ENCODE measurements at places on chromosomes 5 and 9.

GRCh38 chr5:159337016-159337955 is 7.0 kb upstream of the IL12B start:
- no peak for DNase-seq

GRCh38 chr5:145629047-145629446 is 206.1 kb downstream of the PRELID2 start:
- no peak for DNase-seq

DNA sequence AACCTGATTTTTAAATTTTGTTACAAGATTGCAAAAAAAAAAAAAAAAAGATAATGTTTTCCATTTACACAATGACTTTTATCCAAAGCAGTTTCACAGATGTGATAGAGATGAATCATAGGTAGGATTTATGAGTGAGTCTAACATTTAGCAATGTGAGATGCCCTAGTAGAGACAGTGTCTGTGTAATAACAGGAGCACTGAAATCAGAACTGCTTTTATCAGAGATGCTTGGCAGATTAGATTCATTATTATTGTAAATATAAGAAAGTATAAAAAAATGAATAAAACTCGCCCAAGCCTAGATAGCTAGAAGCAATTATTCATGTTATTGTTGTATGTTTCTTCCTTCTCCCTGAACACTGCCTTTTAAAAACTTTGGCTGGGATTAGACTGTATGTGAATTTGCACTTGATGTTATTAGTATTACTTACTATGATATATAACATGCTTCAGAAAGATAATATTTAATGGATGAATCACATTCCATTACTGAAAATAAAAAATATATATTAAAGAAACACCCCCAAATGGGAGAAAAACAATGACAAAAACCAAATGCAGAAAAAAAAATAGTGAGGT is 567.3 kb upstream of the KLF4 start:
- no peak for DNase-seq

DNA sequence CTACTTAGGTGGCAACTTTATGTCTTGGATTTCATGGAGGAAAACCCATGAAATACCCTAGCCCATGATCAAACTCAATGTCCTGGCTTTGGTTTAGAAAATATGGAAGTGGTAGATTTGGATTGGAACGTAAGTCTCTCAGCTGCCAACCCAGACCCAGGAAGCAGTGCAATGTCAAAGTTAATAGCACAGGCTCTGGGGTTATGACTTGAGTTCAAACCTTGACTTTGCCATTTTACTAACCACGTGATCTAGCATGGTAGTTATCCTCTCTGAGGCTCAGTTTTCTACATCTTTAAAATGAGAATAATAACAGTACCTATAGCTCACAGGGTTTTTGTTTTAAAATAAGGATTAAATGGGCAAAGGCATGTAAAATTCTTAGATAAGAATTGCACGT is 13.8 kb downstream of the FYB1 start:
- no peak for DNase-seq

- no peak for DNase-seq
Observed at GRCh38 chr5:146662229-146662628, 146.2 kb upstream of the GPR151 start.

- no peak for DNase-seq
Observed at GRCh38 chr9:121289772-121290370, 21.9 kb downstream of the GSN start.

- DNase-seq, result no peak
Observed at GRCh38 chr5:107533910-107534876, 136.5 kb downstream of the EFNA5 start.

DNA sequence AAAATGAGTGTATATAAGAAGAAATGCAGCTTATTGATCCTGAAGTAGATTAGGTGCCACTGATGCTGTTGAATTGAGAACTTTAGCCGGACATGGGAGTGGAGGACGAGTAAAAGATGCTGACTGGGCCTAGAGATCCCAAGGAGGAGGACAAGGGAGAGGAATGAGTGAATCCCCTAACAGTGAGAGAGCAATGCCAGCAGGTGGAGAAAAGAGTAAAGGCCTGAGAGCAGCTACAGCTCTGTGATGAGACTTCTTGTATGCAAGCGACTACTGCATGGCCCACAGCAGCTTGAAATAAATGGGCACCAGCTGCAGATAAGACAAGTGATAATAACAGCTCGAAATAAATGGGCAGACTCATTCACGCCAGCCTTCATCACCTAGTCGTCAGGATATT is 44.5 kb upstream of the JMY start:
- DNase-seq, result no peak

GRCh38 chr9:21428235-21428634 is 12.0 kb upstream of the IFNA1 start:
- no peak for DNase-seq

DNA sequence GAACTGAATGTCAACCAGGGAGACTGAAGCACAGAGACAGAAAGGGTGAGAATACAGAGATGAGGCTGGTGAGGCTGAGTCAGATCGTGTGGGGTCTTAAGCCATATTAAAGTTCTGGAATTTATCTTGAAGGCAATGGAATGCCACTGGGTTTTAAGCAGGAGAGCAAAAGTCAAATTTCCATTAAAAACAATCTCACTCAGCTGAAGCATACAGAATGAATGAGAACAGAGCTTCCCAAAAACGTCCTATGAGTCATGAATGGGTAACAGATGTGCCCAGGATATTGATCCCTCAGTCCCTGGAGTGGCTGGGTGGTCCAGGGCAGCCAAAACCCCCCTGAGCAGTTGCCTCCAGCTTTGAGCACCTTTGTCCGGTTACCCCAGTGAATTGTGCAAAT is 44.9 kb downstream of the PFDN1 start:
- DNase-seq, result no peak

DNA sequence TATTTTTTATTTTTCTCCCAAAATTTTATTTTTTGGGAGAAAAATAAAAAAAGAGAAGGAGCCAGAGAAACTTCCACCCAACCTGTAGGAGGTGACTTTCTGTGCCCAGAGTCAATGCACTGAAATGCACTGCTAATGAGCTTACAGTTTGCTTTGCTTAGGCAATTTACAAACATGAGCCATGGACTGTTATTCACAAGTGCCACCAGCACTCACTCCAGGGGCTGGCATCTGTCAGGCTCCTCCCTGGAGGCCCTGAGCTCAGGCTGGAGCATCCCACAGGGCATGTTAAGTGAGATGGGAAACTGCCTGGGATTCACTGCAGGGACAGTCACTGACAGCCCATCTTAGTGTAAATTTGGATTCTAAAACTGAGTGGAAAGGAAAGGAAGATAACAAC is 74.9 kb downstream of the FANCC start:
- no peak for DNase-seq

DNA sequence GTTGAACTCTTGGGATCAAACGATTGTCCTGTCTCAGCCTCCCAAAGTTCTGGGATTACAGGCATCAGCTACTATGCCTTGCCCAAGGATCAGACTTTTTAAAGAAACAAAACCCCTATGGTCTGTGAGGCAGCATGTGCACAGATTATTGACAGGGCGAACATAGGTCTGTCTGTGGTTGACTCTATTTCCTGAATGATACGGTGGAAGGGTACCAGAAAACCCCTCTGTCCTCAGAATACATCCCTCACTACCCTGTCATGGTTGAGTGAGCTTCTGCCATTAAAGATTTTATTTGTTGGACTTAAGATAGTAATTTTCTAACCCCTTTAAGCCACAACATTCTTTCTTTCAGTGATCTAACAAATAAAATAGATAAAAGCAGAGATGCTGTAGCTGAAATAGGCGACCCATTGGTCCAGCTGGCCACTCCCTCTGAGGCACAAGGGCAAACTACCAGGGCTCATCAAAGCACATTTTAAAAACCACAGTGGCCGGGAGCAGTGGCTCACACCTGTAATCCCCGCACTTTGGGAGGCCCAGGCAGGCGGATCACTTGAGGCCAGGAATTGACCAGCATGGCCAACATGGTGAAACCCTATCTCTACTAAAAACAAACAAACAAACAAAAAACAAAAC is 84.9 kb upstream of the ANKRD55 start:
- DNase-seq, result no peak

DNA sequence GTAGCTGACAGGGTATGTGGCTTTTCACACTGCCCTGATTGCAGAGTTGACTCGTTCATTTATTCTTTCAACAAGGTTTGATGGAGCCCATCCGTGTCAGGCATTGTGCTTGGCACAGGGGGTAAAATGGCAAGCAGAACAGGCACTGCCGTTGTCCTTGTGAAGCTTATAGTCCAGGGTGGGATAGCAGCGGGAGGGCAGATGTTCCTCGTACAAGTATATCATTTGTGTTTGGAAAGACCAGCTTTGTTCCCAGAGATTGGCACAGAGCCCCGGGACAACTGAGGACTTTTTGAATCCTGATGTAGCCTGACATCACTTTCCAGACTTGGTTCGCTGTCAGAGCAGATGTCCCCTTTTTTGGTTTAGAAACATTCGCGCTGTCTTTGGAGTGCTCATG is 50.9 kb downstream of the MVB12B start:
- DNase-seq, result no peak

- DNase-seq, result peak; percentile 57
Observed at GRCh38 chr5:139561655-139562451, 714 bp downstream of the UBE2D2 start.

- DNase-seq, result no peak
Observed at GRCh38 chr5:80057099-80057498, 22.0 kb downstream of the THBS4 start.

GRCh38 chr9:20940447-20941173 is 90.8 kb downstream of the HACD4 start:
- DNase-seq, result no peak

DNA sequence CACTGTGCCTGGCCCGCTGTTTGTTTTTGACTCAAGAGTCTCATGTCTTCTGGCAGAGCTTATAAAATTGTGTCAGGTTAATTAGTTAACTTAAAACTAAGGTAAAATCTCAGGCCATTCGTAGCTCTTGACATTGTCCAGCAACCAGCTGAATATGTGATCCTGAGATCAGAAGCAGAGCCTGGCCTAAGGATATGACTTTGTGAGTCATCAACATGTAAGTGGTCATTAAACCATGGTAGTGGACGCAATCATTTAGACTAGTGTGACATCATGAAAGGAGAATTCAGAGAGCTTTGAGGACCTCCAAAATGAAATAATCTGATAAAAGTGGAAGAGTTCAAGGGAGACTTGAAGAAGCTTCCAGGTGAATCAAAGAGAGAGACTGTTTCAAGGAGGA is 23.3 kb downstream of the SPZ1 start:
- DNase-seq, result no peak

DNA sequence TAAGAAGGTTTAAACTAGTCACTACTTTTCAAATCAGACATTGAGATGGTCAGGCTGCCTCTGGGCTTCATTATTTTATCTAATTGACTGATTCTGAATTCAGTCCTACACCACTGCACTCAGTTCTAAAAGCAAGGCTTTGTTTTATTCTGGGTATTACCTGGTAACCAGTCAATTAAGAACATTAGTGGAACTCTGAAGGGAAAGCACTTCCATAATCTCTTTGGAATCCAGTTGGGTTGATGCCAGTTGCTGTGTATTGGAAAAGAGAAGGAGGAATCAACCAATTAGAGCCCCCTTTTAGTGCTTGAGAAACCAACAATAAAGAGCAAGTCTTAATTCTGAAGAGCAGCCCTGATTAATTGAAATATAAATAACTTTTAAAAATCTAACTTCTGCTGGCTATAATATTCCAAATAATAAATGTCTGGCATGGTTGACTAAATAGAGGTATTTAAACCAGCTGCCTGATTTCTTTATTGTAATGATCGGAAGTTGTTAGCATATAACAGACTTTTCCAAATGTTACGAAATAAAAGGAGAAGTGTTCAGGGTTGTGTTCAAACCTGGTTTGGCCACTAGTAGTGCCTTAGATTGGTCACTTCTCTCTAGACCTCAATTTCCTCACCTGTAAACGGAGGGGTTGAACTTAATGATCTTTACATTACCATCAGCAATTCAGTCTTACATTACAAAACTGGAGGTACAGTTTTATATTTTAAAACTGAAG is 32.0 kb downstream of the CPEB4 start:
- no peak for DNase-seq

DNA sequence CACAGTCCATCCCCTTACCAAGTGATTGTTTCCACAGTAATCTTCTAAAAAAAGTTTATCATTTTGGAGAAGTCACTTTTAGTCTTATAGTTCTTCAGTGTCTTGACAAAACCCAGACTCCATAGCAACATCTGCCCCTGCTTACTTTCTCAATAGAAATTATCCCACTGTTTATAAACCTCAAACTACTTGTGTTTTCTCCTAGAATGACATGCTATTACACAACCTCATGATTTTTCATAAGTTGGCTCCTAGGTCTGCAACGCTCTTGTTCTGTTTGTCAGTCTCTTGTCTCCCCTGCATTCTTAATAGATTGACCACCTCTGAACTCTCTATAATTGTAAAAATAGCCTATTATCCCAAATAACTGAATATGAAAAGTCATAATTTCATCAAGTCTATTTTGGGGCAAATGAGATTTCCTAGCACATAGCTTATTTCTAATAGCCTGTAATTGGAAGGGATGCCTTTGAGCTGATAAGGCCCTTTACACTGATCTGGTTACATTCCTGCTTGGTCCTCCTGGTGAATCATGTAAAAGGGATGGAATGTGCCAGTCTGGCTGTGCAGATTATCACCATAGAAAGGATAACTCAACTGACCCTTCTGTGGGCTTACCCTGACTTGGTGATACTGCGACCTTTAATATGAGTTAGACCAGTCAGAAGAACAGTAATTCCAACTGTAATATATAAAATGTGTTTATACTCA is 69.6 kb downstream of the CHSY3 start:
- no peak for DNase-seq

- DNase-seq, result no peak
Observed at GRCh38 chr5:112183103-112183711, 235.9 kb downstream of the EPB41L4A start.

GRCh38 chr9:28051559-28052503 is 478.6 kb upstream of the C9orf72 start:
- no peak for DNase-seq

DNA sequence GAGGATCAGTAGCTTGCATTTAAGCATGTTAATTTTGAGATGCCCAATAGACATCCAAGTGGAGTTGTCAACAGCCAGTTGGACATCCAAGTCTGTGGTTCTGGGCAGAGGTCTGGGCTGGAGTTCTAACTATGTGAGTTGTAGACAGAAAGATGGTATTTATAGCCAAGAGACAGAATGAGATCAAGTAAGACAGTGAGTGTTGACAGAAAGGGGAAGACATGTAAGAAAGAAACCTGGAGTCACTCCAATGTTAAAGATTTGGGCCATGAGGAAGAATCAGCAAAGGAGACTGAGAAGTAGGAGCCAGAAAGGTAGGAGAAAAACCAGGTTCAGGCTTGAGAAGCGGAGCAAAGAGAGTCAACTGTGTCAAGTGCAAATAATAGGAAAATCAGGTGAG is 95.5 kb upstream of the PUM3 start:
- DNase-seq, result no peak

- no peak for DNase-seq
Observed at GRCh38 chr9:96844040-96844439, 10.3 kb downstream of the ZNF782 start.
